ENCODE measurements at places on chromosomes 16 and 17.

DNA sequence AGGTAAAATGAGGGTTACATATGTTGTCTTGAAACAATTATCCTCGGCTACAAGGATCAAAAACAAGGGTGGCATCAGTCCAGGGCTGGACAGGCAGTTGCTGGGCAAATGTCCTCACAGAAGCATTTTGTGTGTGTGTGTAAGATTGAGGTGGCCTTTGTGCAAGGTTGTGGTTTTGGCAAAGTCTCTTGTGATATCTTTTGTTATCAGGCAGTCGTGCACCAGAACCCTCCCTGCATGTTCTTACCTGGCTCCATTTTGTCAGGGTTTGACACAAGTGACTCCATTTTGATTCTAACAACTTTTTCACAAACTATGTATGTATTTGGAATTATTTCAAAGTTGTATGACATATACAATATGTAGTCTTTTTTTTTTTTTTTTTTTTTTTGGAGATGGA is 20.0 kb downstream of the CHAD start:
- DNase-seq: no peak

- no peak for DNase-seq
These were observed 95.7 kb upstream of the AMZ2 start for GRCh38 chr17:68152161-68152571.

GRCh38 chr17:21034340-21035235 is 8.2 kb downstream of the USP22 start:
- no peak for DNase-seq

DNA sequence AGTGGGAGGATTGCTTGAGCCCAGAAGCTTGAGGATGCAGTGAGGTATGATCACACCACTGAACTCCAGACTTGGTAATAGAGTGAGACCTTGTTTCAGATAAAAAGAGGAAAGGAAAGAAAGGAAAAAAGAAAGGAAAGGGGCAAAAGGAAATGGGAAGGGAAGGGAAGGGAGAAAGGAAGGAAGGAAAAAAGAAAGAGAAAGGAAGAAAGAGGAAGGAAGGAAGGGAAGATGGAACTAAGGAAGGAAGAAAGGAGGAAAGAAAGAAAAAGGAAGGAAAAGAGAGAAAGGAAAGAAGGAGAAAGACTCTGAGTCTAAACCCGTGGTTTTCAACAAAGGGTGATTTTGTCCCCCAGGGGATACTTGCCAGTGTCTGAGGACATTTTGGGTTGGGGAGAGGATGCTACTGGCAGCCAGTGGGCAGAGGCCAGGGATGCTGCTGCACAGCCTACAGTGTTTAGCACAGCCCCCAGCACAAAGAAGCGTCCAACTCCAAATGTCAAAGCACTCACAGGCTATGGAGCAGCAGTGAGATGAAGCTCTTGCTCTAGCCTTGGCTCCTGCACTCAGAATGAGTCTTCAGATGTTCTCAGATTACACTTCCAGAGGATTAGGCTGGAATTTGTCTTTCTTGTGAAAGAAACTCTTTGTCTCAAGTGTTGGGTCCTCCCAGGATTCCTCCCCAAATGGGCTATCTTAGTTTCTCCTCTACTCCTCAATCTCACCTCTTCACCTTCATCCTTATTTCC is 64.2 kb downstream of the BMERB1 start:
- DNase-seq: no peak

GRCh38 chr17:64009571-64010402 is 10.6 kb downstream of the ICAM2 start:
- DNase-seq: no peak

GRCh38 chr16:55944377-55944802 is 69.2 kb upstream of the CES5A start:
- no peak for DNase-seq

DNA sequence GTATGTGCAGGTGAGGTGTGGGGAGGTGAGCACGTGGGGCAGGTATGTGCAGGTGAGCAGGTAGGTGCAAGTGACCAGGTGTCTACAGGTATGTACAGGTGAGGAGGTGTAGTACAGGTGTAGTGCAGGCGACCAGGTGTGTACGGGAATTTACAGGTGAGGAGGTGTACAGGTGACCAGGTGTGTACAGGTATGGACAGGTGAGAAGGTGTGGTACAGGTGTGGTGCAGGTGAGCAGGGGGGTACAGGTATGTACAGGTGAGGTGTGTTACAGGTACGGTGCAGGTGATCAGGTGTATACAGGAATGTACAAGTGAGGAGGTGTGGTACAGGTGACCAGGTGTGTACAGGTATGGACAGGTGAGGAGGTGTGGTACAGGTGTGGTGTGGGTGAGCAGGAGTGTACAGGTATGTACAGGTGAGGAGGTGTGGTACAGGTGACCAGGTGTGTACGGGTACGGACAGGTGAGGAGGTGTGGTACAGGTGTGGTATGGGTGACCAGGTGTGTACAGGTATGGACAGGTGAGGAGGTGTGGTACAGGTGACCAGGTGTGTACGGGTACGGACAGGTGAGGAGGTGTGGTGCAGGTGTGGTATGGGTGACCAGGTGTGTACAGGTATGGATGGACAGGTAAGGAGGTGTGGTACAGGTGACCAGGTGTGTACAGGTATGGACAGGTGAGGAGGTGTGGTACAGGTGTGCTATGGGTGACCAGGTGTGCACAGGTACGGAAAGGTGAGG is 12.8 kb upstream of the DBNDD1 start:
- DNase-seq: no peak

DNA sequence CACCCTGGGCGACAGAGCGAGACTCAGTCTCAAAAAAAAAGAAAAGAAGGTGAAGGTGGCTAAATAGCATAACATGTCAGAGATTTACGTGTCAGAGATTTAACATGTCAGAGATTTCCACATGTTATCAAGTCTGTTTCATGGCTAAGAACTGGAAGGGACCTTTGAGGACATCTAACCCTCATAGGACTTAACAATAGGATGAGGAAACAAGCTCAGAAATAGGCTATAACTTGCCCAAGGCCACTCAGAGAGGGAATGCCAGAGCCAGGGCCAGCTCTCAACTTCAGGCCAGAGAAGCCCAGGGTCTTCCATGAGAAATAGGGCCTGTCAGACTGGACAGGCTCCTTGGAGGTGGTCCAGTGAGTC is 26.8 kb upstream of the ZNF629 start:
- DNase-seq: no peak

GRCh38 chr16:424033-424622 is 1.3 kb upstream of the RAB11FIP3 start:
- DNase-seq: no peak

GRCh38 chr17:30958187-30958586 is 12.7 kb upstream of the RNF135 start:
- no peak for DNase-seq
